NCI-H524 (cell line): ENCODE measurements at places on chromosomes 2 and 18.

GRCh38 chr2:128169497-128169896, 78.5 kb downstream of the UGGT1 start:
- no peak for DNase-seq

- no peak for DNase-seq
Measured at GRCh38 chr2:46039543-46040303, 257.5 kb upstream of the EPAS1 start.

DNA sequence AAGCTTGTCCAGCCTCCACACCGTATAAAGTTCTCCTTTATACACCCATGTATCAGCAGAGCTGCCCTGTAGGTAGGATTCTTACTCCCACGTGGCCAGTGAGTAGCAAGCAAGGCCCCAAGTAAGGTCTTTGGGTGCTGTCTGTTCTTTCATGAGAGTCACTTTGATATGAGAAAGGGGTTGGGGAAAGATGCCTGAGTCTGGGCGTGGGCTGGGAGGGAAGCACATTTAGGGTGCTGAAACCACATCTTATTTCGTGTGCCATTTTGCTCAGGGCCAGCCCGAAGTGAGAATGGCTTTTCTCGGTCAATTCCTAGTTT, 436 bp upstream of the ITPRIPL1 start:
- DNase-seq: no peak

DNA sequence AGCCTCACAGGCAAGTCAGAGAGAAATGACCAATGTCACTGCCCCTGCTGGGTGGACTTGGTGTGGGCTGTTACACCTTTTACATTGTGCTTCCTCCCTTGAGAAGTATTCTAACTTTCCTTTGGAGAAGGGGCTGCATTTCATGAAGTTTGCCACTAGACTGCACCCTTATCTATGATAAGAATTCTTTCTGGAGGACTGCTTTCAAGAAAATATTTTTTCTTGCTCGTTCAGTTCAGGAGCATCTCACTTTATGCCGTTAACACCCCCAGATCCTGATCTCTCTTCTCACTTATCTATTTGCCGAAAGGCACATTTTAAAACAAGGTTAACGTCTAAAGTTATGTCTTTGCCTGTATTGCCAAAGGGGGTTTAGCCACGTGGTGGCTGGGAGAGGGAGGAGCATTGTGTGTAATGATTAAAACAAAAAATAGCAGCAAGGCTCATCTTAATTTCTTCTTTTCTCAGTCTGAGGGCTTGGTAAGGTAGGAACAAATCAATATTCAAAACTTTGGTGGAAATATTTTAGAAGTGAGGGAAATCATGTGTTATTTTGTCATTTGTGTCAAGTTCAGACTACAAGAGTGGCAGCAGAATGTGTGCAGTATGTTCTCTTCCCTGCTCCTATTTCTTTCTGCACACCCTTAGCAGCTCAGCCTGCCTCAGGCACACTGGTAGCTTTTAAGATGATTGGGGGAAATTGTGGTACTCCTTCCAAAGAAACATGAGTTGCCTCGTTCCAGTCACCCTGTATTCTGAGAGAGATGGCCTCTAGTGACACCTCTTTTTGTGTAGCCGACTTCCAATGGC, 1.6 kb upstream of the IGFBP5 start:
- no peak for DNase-seq

DNA sequence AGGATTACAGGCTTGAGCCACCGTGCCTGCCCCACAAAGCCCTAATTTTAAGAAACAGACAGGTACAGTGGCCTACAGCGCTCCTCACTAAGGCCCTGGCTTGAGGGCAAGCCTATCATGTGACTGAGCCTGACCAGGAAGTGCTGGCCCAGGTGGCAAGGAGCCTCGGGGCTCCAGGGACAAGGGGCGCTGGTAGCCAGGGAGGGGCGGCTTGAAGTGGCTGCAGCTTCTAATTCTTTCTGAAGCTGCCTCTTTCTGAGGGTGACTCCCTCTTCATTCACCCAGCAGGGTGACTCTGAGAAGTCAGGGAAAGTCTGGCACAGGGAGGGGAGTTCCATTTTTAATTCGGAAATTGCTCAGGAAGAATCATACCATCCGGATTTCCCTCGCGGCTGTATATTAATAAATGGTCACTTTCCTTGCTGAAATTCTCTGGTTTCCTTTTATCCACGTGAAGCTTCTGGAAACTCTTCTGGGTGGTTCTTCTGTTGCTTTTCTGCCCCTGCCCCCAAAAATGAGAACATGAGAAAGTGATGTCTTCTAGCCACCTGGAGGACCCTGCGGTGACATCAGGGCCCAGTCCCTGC, 115.7 kb downstream of the FAM210A start:
- DNase-seq: no peak

DNA sequence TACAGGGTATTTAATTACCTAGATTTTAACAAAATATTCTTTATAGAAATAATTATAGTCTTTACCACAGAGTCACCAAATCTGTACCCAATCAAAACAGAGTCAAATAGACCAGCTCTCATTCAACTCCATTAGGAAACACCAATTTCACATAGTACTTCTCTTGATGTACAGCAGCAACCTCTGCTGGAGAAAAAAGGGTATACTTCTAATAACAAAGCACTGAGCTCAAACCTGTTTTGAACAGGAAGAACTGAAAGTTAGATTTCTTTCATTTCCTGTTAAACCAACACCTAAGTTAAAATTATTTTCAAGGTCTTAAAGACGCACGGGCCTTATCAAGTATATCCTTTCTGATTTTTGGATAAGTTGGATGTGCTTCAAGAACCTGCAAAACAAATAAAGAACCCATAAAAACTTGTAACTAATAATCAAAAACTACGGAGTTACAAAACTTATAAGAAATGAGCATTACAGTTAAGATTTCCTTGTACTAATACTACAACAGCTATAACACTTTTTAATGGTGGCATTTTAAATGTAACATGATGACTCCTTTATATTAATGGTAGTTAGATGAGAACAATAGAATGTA, 79.0 kb downstream of the TTC21B start:
- DNase-seq: peak; percentile 16

DNA sequence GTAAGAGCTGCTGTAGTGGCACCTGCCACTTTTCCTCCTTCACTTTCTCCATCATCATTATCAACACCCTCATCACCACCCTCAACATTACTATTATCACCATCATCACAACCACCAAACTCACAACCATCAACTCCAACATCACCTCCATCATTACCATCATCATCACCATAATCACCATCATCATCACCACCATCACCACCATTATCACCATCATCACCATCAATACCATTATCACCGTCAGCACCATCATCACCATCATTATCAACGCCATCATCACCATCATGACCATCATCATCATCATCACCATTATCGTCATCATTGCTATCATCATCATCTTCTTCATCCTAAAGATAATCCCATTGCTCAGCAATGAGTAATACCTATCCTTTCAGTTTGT, 255.8 kb downstream of the CYRIA start:
- DNase-seq: no peak
